ENCODE measurements at places on chromosomes 11 and 22.

- peak; percentile 34 for DNase-seq
These were observed 674.1 kb downstream of the OPCML start for GRCh38 chr11:132858223-132858622.

DNA sequence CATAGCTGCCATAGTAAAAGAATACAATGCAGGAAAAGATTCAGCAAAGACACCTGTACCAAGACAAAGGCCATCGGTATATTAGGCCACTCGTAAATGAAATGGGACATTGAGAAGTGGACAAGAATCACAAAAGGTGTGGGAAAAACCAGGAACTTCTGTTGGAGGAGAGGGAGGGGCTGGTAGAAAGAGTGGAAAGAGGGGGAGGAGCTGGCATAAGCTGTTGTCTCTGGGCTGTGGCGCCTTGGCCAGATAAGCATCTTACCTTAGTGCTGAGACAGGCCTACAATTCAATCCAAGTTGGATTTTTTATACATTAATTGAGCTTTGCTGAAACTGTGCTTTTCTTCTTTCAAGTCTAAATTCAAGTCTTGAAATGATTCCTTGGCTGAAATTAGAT lies 37.1 kb downstream of the ZNF202 start:
- DNase-seq: no peak

- DNase-seq: no peak
These were observed 19.2 kb upstream of the ASPHD2 start for GRCh38 chr22:26409719-26410335.

DNA sequence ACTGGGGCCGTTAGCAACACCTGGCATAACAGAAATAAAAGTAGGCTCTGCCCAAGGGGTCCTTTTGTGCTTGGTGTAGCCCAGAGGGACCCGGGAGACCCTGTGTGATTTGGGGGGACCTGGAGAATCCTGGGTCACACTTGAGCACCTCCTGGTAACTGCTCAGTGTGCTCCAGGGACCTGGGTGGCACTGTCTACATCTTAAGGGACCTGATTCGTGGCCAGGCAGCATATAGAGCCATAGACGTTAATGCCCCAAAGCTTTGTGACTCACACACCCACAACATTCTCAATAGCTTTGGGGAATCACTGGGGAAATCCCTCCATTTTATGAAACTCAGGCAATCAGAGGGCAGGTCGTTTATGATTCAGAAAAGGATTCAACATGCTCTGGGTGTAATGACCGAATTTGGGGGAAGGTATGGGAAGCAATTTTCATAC lies 3.6 kb upstream of the IGF2 start:
- peak; percentile 16 for DNase-seq

DNA sequence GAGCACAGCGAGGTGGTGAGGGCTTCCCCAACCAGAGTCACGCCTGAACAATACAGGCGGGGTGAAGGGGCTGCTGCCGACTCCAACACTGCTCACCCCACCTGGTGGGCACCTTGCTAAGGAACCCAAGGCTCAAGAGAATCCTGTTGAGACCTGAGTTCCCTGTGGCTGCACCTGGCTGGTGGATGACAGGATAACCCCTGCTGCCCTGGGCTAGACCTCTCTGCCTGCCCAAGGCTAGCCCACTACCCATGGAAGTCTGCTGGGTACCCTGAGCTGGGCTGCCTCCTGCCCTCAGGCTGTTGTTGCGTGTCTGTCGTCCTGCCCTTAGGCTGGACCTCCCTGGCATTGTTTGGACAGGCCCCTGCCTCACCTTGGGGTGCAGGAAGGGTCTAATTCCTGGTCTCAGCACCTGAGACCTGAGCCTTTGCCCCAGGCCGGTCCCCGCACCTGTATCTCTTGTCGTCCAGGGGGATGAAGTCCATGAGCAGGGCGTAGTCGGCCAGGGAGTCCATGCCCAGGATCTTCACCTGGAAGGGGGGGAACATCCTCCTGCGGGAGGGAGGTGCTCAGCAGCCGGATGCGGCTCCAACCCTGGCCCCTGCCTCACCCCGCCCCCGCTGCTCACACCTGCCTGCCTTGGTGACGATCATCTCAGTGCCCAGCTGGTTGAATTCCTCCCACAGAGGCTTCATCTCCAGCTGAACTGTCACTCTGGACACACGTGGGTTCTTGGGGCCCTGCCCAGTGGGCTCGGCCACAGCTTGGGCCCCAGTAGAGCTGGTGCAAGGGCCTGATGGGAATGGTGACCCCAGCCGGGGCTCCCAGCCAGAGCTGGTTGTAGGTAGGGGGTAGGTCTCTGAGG lies 4.9 kb upstream of the NUDT8 start:
- no peak for DNase-seq

DNA sequence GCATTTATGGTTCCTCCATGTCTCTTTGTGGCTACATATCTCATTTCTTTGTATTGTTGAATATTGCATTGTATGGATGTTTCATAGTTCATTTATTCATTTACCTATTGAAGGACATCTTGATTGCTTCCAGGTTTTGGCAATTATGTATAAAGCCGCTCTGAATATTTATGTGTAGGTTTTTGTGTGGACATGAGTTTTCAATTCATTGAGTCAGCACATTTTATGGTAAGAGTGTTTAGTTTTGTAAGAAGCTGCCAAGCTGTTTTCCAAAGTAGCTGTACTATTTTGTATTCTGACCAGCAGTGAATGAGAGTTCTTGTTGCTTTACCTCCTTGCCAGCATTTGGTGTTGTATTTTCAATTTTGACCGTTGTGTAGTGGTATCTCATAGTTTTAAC lies 39.2 kb downstream of the KDM2A start:
- no peak for DNase-seq

DNA sequence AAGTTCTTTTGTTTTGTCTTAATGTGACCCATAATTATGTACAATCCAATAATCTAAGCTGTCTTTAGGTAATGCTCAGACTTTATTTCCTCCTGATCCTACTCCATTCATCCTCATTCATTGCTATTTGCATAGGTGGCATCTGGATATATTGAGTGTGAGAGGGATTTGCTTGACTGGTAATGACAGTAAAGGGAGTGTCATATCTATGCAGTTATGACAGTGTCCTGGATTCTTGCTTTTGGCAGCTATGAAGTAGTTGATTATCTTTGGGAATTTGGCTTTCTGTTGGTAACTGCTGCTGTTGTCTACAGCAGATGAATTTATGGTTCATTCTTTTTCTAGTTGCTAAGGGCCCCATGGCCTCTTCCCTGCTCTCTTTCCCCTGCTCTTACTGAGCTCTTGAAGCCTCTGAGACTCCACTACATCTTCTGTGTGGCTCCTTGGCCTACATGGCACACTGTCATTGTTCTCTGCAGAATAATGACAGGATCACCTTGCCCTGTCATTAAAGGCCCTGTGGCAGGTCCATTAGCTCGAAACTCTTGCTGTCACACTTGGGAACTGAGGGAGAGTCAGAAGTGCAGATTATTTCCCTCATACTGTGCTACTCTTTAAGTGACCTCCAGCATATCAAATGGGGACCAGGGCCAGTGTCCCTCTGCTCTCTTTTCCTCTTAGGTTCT lies 20.1 kb upstream of the ACAT1 start:
- DNase-seq: no peak

DNA sequence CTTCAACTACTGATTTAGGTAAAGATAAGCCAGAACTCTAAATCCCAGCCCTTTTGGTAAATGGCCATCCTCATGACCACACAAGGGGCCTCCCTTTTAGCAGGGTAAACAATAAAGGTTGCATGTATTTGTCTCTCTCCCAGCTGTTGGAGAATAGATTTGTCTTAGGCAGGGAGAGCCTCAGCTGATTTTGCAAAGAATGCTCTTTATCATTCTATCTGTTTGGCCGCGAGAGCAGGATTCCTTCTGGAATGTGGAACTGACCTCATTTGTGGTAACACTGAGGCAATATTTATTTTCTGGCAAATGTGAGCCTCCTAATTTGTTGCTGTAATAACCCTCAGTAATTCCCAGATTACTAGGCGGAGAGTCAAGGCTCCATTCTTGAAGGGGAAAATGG lies 15.3 kb downstream of the PTS start:
- no peak for DNase-seq

- no peak for DNase-seq
These were observed 1.9 kb upstream of the DEPDC7 start for GRCh38 chr11:33013755-33014154.

DNA sequence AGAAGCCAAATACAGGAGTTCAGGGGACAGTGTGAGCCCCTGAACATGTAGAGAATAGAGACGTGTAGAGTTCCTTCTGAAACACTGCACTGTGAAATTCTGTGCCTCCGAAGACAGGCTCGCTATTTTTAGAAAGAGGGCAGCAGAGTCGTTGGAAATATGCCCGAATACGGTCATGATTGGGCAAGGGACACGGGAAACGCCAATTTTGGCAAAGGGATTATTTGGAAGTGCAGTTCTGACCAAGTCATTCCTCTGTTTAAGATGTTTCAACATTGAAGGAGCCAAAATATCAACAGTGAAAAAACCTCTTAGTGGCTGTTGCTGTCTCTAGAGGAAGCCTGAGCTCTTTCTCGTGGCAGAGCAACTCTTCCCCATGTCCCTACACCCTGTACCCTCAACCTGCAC lies 9.5 kb upstream of the CBX6 start:
- DNase-seq: peak; percentile 84

DNA sequence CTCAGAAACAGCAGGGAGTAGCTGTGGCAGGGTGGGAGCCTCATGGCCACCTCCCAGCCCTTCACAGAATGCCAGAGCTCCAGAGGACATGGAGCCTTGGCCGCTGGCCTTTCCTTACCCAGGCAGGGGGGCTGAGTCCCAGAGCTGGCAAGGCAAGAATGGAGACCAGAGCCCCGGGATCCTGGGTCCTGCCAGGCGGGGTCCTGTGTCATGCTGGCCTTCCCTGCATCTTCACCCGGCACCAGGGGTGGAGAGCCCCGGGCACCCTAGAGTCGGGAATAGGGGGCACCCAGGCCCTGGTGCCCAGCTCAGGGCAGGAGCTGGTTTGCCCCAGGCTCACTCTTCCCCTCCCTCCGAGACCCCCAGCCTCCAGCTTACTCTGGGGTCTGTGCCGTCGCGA lies 519.9 kb downstream of the TBC1D22A start:
- DNase-seq: no peak

- no peak for DNase-seq
These were observed 2.2 kb downstream of the CD59 start for GRCh38 chr11:33733980-33734379.

GRCh38 chr11:69904974-69905535 lies 85.8 kb upstream of the FGF3 start:
- no peak for DNase-seq

- DNase-seq: no peak
These were observed 224.6 kb downstream of the MN1 start for GRCh38 chr22:27576815-27577573.

GRCh38 chr11:37710031-37710430 lies 1112.0 kb upstream of the RAG2 start:
- peak; percentile 6 for DNase-seq

- DNase-seq: peak; percentile 11
These were observed 115.9 kb upstream of the GRK3 start for GRCh38 chr22:25448435-25449051.

GRCh38 chr11:57343825-57344224 lies 5.7 kb downstream of the P2RX3 start:
- no peak for DNase-seq

DNA sequence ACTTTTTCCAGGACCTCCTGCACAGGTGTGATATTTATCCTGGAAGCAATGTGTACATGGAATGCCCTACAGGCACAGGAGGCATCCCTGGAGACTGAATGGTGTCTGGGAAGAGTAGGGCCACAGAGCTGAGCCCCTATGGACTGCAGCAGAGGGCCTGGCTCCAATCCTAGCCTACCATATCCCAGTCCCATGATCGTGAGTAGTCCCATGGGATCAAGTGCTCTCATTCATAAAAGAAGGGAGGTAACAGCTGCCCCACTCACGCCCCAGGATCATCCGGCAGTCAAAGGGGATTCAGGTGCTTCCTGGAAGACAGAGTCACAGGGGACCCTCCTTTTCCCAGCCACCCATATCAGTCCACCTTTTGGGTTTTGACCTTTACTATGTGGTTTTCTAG lies 24.0 kb downstream of the ANKK1 start:
- no peak for DNase-seq

Measured in foreskin fibroblast (primary cell).